Right lobe of liver (tissue), 6 donors: ENCODE measurements at places on chromosomes 6 and 20.

GRCh38 chr6:167856999-167857660, 30.4 kb downstream of the AFDN start:
- DNase-seq = no peak

DNA sequence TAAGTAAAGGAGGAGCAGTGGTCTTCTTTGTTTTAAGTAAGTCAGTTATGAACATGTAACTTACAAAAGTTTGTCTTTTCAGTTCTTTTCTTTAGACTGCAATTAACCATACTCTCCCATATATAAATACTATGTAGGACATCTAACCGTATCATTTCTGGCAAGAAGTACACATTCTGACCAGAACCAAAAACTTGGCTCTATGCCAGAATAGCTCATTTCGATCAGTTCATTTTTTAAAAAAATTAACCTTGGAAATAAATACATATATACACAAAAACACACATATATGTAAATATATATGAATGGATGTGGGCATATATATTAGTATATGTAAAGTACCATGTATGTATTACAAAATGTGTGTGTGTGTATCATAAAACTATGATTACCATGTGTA, 145.0 kb downstream of the PHACTR1 start:
- DNase-seq = no peak

DNA sequence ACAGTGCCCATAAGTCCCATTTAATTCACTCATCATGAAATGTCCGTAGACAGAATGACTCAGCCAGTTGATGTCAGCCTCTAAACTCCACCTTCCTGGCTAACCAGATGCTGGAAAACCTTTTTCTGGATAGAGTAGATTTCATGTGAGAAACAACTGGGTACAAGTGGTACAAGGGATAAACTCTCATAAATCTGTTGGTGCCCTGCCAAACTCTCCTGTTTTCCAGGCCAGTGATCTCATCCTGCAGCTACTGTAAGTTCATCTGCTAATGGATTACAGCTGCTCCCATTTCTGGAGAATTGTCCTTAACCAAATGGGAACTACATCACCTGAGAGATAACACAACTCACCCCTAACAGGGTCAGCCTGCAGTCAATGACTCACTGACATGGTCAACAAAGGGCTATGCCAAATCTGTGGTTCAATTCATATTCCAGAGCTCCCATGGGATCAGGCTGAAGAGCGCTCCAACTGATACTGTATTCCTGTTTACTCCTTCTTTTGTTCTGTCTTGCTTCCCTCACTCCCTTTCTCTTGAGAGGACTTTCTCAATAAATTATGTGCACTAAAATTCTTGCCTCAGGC, 210.1 kb upstream of the HDDC2 start:
- no peak for DNase-seq

- DNase-seq = no peak
These were observed 265.3 kb downstream of the UST start for GRCh38 chr6:149012040-149012545.

- no peak for DNase-seq
These were observed 27.6 kb downstream of the TINAG start for GRCh38 chr6:54335871-54336270.

DNA sequence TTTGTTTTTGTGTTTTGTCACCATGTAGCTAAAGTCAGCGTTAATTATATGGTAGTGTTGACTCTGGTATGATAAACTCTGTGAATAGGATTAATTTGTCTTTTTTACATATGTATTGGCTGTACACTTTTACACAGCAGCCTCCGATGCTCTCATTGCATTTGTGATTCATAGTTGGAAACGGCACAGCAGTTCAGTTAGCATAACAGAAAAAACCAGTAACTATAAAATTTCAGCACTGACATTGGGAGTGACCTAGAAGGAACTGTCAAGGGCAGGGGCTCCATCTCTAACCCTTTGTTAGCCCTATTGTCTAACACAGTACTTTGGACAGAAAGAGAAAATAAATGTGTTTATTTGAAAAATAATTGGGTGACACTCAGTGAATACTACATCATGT, 5.6 kb upstream of the BEND6 start:
- DNase-seq = no peak

- no peak for DNase-seq
These were observed 87.1 kb upstream of the SALL4 start for GRCh38 chr20:51889466-51889865.

GRCh38 chr20:24987244-24987643, 5.3 kb downstream of the APMAP start:
- no peak for DNase-seq

GRCh38 chr6:44119704-44120262, 7.5 kb downstream of the MRPL14 start:
- DNase-seq = no peak

- no peak for DNase-seq
These were observed at the start of gene LY86 for GRCh38 chr6:6588064-6588923. LY86 (plus strand) TSS chr6:6588720; CDS start chr6:6588735, 15 bp downstream.

GRCh38 chr20:10249048-10249770, 30.6 kb downstream of the SNAP25 start:
- DNase-seq = peak; percentile 28

- no peak for DNase-seq
These were observed 9.0 kb downstream of the TEAD3 start for GRCh38 chr6:35487658-35488516.

DNA sequence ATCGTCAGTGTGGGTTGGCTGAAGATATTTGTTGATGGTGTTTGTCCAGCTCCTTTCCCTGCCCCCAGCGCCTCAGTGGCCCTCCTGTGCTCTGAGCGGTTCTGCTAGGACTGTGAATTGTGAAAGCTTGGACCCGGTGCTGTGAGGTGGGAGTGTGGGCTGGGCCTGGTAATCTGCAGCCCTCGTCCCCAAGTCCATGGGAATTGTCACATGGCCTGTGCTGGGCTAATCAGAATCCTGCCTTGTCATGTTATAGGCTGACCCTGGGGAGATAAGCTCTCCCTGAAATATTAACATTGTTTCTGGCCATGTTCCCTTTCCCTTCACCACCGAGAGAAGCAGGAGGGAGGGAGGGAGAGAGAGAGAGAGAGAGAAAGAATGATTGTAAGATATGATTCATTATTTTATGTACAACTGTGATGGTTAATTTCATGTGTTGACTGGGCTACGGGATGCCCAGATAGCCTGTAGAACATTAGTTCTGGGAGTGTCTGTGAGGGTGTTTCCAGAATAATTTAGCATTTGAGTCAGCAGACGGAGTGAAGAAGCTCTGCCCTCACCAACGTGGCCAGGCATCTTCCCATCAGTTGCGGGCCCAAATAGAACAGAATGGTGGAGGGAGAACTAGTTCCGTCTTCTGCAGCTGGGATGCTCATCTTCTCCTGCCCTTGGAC, 62.4 kb downstream of the TFAP2C start:
- DNase-seq = no peak

DNA sequence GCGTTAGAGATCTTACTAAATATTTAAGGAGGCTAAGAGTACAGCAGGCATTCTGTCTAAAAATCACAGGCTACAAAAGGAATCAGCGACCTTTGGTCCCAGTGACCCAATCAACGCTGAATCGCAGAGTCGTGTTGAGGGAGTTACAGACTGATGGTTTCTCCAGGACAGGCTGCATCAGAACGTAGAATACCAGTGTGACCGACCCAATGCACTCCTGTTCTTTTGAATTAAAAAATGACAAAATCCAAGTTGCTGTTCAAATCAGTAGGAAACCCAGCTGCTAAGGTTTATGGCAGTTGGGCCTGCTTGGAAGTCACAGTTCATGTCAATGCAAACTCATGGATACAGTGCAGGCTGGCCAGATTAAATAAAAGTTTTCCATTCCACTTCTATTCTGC, 155.8 kb upstream of the AFDN start:
- no peak for DNase-seq

DNA sequence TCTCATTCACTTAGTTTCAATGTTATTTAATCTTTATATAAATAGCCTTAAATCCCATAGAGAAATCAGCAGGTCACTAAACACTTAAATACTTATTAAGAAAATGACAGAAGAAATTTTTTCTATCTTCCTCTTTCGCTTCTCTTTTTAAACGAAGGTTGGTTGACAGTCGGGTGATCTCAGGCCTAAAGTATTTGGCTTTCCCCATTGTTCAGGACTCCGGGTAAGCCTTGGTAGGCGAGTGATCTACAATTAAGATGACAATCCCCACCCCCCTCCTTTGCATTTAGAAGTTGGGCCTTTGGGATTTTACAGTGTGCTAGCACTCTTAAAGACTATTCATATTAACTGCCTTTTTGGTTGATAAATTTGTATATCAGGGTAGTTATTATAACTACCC, 19.7 kb upstream of the UTRN start:
- no peak for DNase-seq

DNA sequence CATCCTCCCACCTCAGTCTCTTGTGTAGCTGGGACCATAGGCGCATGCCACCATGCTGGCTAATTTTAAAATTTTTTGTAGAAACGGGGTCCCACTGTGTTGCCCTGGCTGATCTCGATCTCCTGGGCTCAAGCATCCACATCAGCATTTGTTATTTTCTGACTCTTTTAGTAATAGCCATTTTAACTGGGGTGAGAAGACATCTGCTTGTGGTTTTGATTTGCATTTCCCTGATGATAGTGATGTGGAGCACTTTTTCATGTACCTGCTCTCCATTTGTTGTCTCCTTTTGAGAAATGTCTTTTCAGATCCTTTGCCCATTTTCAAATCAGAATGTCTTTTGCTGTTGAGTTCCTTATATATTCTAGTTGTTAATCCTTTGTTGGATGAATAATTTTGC, 22.2 kb upstream of the TULP4 start:
- DNase-seq = no peak

- DNase-seq = no peak
These were observed 12.9 kb upstream of the OCSTAMP start for GRCh38 chr20:46563170-46563859.

DNA sequence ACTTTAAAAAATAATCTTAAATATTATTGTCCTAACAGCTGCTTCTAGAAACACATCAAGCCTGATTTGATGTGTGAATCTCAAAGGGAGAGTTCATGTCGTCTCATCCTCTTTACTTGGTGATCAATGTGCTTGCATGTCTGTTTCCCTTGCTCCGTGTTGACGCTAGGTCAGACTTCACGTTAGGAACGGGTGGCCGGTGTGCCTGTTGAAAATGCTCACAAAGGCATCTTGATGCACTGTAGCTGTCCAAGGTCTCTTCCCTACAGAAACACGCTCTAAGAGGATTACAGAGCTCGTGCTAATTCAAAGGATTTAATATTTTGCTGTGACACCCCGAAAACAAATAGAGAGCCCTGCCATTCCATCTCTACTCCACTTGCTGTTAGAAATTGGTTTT, 84.6 kb downstream of the ID4 start:
- no peak for DNase-seq

DNA sequence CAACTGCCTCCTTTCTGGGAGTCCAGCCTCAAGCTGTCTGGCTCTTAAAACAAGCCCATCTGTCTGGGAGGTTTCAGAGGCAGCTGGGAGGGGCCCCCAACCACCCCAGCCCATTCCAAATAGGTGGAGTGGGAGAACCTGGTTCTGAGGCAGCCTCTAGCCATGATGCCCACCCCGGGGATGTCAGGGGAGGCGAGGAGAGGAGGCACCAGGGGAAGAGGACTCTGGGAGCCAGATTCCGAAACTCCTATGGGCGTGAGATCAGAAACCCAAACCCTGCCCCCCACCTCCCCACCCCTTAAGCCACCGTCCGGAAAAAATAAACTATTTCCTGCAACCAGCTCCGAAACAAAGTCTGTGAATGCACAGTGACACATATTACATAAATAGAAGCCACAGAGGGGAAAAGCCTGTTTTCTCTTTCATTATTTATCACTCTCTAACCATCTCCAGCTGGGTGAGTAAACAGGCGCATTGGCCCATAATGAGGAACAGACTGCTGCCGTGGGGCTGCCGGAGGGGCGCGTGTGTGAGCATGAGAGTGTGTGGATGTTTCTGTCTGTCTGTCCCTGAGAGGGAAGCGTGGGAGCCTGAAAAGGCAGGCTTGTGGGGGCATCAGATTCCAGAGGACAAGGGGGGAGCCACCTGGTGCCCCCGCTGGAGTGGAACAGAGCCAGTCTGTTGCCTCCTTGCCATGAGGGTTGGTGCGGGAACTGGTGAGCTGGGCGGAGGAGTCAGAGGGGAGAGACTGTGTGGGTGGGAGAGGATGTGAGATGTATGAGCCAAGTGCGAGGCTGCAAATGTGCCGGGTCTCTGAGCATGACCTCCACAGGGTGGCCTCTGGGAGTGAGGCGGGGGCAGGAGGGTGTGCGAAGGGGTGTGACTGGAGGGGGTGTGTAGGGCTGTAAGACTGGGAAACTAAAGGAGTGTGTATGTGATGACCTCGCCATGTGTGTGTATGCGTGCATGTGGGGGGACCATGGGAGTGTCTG, 14.3 kb upstream of the FOXP4 start:
- DNase-seq = no peak

DNA sequence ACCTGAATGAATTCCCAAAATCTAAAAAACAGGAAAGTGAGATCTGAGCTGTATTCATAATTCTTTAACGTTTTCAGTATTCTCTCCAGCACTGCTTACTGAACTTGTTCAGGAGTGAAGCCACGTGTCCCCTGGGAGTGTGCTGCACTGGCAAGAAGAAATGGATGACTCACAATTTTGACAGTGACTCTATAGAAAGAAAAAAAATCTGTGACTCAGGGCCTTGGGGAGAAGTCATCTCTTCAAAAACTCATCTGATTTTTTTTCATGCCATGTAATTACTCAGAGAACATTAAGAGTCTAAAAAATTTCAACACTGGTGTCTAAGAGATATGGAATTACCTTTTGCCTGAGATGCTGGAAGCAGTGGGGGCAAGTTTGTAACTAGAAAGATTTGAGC, 39.7 kb downstream of the ANKEF1 start:
- DNase-seq = no peak

DNA sequence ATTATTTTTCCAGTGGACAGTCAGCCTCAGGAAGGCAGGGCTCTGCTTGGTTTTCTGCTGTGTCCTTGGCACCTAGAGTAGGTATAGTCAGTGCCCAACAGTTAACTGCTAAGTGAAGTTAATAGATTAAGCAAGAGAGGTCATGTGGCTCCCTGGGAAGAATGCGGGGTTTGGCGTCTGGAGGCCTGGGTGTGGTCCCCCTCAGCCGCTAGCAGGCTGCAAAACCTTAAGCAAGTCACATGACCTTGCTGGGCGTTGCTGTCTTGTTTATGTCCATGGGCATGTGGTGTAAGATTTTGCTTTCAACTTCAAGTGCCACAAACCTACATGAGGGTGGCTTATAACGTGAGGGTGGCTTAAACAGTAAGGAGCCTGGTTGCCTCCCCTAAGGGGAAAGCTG, 75.5 kb upstream of the SCP2D1 start:
- DNase-seq = no peak

- DNase-seq = peak; percentile 72
These were observed 100.9 kb downstream of the HFE start for GRCh38 chr6:26187981-26188635.

GRCh38 chr20:45725134-45725533, 3.0 kb downstream of the SPINT4 start:
- peak; percentile 32 for DNase-seq

DNA sequence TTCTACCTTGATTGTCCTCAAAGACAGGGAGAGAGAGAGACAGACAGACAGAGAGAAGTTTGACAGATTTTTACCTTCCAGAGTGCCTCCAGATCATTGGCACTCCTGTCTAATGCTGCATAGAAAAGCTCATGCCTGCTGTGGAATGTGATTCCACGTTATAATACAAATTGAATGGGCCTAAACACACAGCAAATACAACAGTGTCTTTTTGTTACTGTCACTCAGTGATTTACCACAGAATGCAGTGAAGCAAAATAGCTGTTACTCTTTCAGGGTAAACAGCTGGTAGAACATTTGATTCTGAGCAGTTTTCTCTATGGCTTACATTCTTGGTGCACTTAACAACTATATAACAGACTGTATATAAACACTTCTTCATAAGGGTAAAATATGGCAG, 558.7 kb downstream of the LMBRD1 start:
- no peak for DNase-seq
